ENCODE measurements at places on chromosomes 5 and 9.

DNA sequence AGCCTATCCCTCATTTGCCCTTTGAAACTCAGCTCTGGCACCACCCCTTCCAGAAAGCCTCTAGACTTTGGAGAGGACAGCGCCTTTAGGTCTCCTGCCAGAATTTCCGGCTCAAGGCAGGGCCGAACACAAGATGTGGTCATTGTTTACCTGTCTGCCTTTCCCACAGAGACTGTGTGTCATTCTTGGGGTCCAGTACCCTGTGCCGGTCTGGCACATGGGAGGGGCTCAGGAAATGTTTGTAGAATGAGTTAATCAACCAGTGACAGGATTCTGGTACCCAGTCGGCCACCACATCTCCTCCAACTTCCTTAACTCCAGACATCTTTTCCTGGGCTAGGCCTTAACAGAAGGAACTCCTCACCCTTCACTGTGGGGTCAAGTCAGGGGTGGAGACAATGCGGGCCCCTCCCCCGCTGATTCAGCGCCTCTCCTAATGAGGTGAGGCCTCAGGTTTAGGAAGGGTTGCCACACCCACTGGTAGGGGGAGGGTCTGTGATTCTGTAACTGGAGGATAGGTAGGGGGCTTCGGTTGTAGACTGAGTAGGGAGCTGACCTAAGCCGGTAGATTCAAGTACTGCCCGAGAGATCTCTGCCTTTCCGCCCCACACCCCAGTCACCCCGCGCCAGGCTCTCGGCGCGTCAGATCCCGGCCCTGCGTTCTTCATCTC lies 29.3 kb downstream of the PCDH1 start:
- peak; percentile 67 for DNase-seq

DNA sequence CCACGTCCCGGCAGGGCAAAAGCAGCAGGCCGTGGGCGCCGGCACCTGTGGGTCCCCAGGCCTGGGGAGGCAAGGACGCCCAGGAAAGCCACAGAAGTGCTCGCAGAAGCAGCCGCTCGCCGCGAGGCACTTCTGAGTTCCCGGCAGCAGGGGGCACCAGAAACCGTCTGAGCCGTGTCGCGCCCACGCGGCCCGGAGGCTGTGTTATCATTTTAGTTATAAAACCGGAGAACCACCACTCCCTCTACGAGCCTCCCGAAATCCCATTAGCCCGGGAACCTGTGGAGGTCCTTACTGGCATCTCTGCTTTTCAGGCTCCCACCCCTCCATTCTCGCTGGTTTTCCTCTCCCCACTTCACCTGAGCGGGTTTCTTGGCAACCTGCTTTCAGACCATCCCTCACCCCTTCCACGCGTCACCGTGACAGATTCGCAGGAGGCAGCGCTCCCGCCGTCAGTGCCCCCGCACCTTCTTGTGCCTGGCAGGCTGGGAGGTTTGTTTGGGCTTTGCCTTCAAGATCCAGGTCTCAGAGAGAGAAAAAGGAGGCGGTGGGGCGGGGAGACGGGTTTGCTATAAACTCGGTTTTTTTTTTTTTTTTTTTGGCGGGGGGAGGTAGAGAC lies 2.3 kb downstream of the GDNF start:
- DNase-seq, result peak; percentile 87

GRCh38 chr9:82732928-82733327 lies 330.0 kb downstream of the RASEF start:
- DNase-seq, result no peak

- DNase-seq, result no peak
Measured at GRCh38 chr5:150335778-150336177, 21.7 kb upstream of the TCOF1 start.

DNA sequence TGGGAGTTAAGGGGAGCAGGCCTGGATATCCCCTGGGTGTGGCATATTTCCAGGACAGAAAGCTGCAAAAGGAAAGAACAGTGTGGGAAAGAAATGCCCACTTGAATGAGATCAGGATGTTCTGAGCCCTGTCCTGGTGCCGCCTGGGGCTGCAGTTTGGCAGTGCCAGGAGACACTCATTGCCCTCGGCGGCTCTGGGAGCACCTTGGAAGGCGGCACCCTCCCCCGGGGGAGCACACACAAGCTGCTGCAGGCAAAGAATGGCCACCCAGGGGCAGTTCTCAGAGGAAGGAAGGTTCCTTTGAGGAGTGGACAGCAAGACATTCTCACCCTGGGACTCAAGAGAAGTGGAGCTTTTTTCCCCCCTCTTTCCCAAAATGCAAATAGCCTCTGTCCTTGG lies 305.3 kb downstream of the NTRK2 start:
- DNase-seq, result no peak

DNA sequence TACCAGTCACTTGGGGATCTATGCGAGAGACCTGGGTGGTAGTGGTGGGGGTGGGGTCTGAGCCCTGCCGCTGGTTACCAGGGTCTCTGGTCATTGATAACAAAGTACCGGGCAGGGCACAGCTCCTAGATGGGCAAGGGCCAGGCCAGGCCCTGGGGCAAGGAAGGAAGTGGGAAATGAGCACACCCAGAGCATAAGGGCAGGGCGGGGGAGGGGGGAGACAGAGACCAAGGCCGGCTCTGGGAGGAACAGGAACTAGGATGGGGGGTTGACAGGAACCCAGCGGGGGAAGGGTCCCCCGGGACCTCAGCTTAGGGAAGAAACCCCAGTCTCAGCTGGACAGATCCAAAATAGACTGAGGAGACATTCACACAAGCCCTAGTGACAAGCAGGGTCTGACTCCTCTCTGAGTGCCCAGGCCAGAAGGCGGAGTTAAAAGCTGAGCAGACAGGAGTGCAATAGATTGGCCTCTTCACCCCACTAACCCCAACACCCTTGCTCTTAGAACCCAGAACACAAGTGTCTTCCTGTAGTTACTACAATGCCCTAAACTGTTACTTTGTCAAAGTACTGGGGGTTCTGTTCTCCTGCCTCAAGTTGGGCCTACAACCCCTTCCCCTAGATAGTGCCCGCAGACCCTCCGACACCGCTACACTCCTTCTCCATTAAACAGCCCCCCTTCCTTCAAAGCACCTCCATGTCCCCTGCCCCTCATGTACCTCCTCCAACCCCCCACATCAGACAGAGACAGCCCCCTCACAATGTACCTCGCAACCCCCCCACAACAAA lies 628 bp downstream of the ATOSB start:
- peak; percentile 49 for DNase-seq

GRCh38 chr5:124782262-124782661 lies 35.8 kb upstream of the ZNF608 start:
- DNase-seq, result no peak

DNA sequence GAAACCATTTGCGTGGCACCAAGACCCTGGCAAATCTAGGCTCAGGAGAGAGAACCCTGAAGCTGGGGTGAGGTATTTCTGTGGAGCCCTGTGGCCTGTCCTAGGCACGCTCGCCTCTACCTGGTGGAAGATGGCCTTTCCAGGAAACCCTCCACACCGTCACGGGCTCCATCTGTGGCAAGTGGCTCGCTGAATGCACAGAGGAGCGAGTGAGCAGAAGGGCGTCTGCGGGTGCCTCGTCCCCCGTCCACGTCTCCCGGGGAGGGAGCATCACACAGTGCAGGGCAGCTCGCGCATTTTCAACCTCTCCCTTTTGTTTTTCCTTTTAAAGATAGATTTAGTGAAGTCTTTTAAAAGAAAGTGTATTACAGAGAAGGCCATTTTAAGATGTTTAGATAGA lies 25.3 kb upstream of the RASGEF1C start:
- no peak for DNase-seq

GRCh38 chr5:85388770-85389169 lies 1004.1 kb upstream of the EDIL3 start:
- no peak for DNase-seq

DNA sequence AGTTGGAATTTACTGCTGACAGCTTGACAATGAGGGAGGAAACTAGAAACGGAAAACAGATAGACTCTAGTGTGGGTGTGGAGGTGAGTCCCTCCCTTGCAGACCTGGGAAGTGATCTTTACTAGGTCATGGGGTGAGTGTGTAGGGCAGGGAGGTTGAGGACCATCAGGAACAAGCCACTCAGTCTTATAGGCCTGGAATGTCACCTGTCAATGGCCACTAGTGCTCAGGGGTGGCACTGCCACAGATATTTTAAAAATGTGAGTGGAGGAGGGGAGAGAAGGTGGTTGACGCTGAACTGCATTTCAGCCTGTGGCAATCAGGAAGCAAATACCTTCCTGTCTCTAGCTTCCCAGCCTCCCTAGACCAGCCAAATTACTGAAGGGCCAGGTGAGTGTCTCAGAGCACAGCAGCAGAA lies 9.0 kb downstream of the OR2S2 start:
- no peak for DNase-seq

DNA sequence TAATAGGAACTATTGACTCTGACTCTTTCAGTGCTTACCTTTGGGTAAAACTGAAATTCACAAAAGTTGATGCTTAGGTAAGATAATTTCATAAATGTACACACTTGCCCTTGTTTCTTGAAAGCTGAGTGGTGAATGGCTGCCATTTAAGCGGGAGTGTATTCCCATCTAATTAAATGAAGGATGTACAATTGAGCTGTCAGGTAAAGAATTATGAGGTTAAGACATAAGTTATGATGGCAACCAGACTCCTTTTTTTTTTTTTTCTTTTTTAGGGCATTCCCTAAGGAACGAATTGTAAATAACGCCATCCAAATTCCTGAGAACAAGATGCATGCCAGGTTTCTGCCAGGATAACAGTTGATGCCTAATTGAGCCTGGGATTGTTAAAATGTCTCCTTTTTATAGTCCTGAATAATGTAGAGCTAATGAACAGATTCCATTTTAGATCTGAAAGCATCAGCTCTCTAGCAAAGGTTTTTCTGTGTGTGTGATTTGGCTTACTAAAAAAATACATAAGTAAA lies 199.7 kb downstream of the ISL1 start:
- no peak for DNase-seq

DNA sequence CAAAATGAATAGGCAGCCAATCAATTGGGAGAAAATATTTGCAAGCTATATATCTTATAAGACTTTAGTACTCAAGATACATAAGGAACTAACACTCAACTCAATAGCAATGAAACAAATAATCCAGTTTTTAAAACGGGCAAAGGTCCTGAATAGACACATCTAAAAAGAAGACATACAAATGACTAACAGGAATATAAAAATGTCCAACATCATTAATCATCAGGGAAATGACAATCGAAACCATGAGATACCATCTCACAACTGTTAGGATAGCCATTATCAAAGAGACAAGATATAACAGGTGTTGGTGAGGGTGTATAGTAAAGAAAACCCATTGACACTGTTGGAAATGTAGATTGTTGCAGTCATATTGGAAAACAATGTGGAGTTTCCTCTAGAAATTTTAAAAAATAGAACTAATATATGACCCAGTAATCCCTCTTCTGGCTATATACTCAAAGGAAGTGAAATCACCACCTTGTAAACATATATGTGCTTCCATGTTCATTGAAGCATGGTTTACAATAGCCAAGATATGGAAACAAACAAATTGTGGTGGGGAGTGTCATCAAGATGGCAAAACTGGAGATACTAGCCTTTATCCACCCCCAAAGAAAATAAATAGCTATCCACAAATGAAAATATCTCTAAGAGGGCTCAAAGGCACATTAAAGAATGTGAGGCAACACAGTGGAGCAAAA lies 13.9 kb upstream of the BTNL3 start:
- DNase-seq, result no peak

DNA sequence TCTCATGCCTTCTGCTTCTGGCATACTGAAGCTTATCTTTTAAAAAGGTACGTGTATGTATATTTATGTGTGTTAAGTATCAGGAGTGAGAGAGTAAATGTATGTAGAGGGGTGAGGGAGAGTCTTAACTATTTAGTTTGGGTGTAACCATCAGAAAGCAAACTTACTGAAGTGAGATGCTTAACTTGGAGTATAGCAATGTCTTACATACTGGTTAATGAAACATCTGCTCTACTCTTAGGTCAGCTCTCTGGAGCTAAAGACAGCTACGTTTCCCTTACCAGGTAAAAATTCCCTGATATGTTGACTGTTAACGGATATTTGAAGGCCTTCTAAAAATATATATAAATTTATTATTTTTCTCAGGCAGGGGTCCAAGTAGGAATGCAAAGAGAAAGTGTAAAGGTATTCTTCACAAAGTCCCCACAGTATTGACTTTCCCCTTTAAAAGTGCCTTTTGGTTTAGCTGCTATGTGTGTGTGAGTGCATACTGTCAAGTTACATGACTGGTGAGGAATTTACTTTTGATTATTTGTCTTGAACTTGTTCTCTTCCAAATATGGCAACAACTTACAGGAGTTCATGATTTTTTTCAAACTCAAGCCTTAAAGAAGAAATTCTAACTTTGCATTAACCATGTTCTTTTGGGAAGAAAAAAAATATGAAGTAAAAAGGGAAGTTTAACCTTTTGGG lies 12.3 kb upstream of the C5orf24 start:
- DNase-seq, result no peak

DNA sequence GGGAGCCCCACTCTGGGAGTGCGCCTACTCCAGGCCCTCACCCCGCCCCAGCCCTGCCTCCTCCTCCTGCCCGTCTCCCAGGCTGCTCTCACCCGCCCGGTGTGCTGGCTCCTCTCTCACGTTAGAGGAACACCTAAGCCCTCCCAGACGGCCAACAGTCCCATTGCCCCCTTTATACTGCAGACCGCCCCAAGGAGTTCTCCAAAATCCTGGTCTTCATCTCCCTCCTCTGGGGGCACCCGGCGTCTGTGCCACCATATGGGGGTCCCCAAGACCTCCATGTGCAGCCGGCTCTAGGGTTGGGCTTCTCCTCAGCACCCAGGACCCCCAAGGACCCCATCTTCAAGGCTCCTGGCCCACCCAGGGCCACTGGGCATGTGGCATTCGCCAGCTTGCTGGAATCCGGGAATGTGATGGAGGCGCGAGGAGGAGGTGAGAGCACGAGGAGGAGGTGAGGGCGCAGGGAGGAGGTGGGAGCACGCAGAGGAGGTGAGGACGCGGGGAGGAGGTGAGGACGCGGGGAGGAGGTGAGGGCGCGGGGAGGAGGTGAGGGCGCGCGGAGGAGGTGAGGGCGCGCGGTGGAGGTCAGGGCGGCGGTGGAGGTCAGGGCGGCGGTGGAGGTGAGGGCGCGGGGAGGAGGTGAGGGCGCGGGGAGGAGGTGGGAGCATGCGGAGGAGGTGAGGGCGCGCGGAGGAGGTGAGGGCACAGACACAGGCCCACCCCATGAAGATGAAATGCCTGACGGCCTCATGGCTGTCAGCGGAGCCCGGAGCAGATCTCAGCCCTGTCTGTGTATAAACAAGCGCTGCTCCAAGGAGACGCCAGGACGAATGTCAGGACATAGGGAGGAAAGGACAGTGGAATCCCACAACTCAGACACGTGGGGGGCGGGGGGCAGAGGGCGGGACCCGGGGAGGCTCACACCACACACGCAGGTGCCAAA lies 41.2 kb downstream of the EXD3 start:
- DNase-seq, result no peak

GRCh38 chr5:43045236-43045635 lies 5.1 kb upstream of the ANXA2R start:
- DNase-seq, result no peak

DNA sequence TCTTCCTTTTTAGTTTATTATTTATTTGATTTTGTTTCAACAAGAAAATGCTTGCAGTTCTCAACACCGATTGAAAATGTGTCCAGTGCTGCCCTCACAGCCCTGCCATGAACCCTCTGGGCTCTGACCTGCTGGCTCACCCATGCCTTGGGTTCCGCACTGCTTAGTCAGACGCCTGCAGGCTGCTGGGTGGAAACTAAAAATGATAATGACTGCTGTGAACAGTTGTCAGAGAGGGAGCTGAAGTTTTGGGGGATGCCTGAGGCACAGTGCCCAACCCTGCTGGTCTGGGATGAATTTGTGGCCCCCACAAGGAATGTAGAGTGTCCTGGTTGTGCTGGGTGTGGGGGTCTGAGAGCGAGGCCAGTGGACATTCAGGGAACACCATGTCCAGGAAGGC lies 22.2 kb upstream of the CFAP157 start:
- DNase-seq, result no peak

- DNase-seq, result no peak
Measured at GRCh38 chr9:99072040-99072394, 32.9 kb upstream of the TGFBR1 start.

GRCh38 chr5:51606921-51607320 lies 223.7 kb downstream of the ISL1 start:
- no peak for DNase-seq
